ENCODE measurements at places on chromosomes 13 and 19.

DNA sequence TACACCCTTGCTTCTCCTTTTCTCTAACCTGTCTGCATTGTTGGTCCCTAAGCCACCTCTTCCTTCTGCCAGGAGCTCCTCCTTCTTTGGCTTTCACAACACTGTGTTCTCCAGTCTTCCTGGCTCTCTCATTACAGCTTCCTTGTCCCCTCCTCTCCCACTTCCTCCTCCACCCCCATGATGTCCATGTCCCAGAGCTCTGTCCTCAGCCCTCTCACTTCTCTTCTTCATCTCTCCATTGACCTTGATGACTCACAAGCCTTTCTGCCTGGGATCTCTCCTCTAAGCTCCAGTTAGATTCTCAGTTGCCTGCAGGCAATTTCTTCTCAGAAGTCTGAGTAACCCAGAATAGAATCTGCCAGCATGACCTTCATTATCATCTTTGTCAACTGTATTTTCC, 100.3 kb upstream of the WASF3 start:
- no peak for DNase-seq

DNA sequence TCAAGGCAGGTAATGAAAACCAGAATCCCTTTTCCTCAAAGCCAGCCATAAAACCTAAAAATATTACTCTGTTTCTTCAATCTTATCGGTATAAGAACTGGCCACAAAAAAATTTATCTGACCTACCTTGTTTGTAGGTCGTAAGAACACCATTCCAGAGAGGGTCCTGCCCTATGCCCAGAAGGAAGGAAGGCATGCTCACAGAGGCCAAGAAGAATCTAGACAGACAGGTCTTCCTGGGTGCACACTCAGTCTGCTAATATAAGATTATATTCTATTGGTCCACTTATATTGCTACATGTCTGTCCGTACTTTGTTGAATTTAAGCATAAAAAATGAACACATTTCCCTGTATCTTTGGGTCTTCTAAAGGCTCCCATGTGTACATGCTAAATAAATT, 2136.1 kb upstream of the PCDH20 start:
- no peak for DNase-seq

DNA sequence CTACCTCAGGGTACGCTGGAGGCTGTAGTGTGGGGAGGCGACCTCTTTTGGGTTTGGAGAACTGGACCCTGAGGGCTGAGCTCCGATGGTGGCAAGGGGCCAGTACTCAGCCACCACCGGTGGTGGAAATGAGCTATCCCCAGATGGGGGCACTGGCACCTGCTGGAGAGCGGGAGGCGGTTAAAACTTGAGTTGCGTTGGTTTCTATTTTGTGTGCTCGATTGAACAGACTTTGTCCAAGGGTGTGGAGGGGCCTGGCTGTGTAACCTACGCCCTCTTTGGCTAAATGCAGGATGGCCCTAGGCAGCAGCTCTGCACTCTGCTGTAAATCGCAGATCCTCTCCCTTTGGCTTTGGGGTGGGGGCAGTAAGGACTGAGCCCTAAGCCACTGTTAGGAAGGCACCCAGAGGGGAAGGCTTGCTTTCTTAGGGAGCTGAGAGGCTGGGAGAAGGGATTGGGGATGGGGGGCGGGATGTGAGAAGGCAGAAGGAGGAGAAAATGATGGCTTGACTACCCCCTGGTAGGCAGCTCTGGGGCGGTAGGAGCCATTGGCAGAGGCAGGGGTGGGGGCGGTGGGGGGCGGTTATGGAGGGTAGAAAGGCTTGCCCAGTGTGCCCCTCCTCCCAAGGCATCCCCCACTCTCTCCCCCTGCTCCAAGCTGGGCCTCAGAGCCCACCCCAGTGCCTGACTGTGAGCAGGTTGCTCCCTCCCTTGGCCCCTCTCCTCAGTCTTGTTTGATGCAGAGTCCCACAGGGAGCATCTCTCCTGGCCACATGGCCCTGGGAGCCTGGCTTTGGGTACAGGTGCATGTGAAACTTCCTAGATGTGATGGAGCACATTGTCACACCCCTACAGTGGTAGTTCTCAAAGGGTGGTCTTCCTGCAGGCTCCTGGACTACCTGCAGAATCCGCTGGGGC, 5.0 kb downstream of the VSTM2B start:
- DNase-seq, result no peak

- DNase-seq, result no peak
Measured at GRCh38 chr13:42073683-42074082, 25.2 kb downstream of the DGKH start.

DNA sequence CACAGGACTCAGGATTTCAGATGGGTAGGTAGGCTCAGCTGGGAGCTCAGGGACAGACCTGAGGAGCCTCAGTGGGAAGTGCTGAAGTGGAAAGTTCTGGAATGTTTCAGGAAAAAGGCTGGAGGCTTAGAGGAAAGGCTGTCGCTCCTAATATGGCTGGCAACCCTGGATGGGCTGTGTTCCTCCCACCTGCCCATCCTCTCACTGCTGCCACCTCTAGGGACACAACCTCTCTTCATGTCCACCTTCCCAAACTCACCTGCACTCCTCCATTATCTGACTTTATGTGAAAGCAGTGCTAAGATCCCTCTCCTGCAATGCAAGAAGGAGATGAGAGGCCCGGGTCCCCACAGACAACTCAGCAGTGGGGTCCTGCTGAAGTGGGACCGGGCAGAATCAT, 5.8 kb upstream of the CEACAM21 start:
- DNase-seq, result no peak
